ENCODE measurements at places on chromosomes 4 and X.

- no peak for DNase-seq
These were observed 13.8 kb downstream of the PCDH10 start for GRCh38 chr4:133162941-133163340.

- no peak for DNase-seq
These were observed 30.1 kb upstream of the TMEM154 start for GRCh38 chr4:152709675-152710438.

- DNase-seq, result no peak
These were observed 204.7 kb upstream of the STK26 start for GRCh38 chrX:131818297-131818936.

DNA sequence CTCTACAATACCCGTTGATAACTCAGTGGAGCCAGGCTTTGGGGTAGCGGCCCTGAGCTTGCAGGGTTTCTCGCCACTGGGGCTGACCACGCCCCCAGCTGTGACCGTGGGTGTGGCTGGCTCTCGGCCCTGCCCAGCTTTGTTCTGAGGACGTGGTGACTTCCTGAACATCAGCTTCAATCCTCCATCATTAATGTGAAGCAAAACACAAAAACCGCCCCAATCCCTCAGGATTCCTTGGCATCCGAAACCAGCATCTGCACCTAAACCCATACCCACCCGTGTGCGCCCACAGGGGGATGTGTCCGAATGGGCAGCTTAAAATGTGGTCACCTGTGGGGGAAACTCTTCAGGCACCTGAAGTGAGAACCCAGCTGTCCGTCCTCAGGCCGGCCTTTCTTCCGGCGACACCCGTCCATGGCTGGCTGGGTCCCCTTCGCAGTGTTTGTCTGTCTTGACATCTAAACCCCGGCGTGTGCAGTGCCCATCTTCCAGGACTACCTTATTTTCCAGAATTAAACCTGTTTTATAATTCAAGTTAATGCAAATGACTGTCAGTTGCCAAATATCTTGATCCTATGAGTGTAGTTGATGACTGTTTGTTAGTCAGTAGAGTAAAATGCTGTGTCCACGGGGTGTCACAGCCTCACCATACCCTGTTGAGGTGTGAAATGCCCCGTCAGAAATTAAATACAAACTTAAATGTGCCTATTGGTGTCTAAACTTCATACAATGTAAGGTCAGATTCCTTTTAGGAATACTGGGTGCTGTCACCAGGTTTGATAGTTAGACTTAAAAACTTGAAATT is 27.3 kb downstream of the NELFA start:
- no peak for DNase-seq

DNA sequence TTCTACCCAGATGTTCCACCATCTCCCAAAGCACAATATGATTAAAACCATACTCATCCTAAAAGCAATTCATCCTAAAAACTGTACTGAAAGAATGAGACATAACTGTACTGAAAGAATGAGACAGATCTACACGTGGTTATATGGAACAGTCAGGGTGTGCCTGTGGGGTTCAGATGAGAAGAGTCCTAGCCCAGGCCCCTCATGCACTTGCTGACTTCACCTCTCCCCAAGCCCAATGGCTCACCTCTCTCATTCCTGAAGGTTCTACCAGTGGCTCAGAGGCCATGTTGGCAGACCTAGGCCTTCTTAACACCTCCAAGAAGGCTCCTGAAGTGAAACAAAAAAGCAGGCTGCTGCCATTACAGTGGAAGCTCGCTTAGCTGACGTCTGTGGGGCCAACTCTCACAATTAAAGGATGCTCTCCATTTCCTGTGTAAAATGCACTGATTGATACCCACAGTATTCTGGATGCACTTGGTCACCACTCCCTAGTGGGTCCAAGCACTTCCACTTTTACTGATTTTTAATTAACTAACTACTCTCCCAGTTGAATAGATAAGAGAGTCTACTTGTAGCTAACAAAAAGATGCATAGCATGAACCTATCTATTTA is 3.8 kb downstream of the PLAC1 start:
- DNase-seq, result no peak

DNA sequence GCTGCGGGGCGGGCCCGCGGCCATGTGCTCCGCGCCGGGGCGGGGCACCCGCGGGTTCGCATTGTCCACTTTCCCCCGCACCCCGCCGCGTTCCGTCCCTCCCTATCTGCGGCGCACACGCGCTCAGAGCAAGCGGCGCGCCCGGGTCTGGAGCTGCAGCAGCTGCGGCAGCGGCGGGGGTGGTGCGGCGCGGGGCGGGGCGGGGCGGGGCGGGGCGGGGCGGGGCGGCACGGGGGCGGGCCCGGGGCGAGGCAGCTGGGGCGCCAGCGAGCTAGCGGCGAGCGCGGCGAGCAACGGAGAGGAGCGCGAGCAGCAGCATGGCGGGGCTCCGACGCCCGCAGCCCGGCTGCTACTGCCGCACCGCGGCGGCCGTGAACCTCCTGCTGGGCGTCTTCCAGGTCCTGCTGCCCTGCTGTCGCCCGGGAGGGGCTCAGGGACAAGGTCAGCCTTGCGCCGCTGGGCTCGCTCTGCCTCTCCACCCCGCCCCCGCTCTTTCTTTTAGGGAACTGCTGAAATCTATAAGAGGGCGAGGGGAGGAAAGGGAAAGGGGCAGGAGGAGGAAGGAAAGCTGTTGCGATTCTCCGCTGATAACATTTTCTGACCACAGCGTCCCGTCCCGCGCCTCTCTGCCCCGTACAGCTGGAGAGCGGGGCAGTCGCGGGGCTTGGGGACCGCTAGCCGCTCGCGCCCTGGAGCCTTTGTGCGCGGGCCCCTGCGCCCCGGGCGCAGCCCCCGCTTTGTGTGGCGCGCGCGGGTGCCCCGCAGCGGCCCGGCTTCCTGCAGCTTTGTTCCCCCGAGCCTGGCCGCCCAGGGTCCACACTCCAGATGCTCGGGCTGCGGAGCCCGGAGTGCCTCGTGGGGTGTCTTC is at the start of gene TMEM131L:
TSS of gene TMEM131L (plus strand) at position 280 of the 868 bp plus-strand sequence. CDS start at position 318, 38 bp downstream.
- no peak for DNase-seq

- DNase-seq, result no peak
These were observed 108.7 kb upstream of the PAK3 start for GRCh38 chrX:110987292-110987691.

- no peak for DNase-seq
These were observed 6.4 kb upstream of the SCML2 start for GRCh38 chrX:18360867-18361266.

GRCh38 chr4:108492816-108493595 is 127.4 kb upstream of the RPL34 start:
- no peak for DNase-seq

- DNase-seq, result no peak
These were observed 67.2 kb upstream of the IBSP start for GRCh38 chr4:87732033-87732765.

GRCh38 chr4:169727616-169728015 is 30.1 kb downstream of the HPF1 start:
- no peak for DNase-seq

DNA sequence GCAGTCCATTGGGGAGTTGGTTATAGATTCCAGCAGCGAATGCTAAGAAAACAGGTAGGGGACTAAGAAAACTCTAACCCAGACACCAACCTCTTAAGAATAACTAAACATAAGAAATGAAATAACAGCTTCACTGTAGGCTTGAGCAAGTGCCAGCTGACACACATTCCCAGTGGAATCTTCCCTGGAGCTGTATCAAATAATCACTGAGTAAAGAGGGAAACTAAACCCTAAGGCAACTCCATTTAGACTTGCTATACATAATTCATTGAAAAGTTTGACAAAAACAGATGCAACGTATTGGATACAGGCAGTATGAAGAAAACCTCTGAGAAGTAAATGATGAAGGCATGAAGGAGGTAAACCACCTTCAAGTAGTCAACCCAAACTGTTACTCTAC is 293.5 kb downstream of the OPHN1 start:
- DNase-seq, result no peak

GRCh38 chrX:121876305-121876704 is 828.9 kb downstream of the GLUD2 start:
- no peak for DNase-seq

- no peak for DNase-seq
These were observed 240.1 kb upstream of the NOCT start for GRCh38 chr4:138775489-138775888.

GRCh38 chr4:156677131-156677531 is 294.5 kb downstream of the PDGFC start:
- peak; percentile 43 for DNase-seq

DNA sequence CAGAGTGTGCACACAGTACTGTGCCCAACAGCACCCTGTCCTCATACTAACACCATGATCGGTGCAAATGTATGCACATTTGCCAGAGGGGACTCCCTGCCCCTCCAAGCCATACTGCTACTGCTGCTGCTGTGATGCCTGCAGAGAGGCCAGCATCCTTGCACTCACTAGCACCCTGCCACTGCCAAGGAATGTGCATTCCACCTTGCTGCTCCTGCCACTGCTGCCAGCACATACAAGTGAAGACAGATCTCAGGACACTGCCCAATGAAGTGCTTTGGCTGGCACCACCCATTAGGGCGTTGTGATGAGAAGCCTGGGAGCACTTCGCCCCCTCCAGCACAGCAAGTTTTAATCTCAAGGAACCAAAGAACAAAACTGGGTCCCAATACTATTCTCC is 146.3 kb upstream of the DMD start:
- DNase-seq, result no peak

GRCh38 chr4:52248820-52249219 is 197.7 kb downstream of the SPATA18 start:
- no peak for DNase-seq

DNA sequence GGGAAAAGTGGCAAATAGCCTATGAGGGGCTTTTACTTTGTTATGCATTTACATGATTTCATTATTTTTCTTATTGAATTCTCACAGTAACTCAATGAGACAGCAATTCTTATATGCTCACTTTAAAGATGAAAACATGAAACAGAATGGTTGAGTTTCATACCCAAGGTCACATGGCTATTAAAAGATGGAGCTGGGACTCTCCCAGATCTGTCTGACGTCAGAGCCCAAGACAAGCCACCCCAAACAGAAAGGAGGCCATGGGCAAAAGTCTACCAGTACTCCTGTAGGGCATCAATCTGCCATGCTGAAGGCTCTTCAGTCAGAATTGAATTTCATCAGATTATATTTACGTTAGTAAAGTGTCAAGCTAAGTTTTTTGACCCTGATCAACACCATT is 13.2 kb downstream of the HSD17B11 start:
- no peak for DNase-seq

GRCh38 chr4:185238750-185239149 is 29.4 kb downstream of the SNX25 start:
- DNase-seq, result no peak

DNA sequence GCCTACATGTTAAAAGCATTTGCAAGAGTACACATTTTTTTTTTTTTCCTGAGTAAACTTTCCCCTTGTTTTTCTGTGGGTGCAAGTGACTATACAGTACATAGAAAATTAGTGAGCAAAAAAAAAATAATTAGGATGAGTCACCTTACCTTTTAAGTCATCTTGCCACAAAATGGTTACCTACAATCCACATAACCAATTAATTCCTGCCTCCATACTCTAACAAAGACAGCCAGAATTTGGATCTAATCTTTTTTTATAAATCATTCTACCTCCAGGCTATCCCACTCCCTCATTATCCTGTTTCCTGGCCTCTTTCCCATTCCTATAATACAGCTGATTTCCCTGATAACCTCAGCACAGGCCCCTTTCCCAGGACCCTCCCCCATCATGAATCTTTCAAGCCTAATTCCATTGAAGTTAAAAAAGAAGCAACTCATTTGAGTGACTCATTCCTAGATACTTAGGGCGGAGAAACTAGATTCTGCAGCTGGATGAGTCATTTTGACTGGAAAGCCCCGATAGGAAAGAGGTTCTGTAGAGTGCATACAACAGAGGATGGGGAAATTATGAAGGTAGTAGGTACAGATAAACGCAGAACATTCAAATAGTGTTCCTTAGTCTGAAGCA is 128.2 kb downstream of the C4orf51 start:
- no peak for DNase-seq

DNA sequence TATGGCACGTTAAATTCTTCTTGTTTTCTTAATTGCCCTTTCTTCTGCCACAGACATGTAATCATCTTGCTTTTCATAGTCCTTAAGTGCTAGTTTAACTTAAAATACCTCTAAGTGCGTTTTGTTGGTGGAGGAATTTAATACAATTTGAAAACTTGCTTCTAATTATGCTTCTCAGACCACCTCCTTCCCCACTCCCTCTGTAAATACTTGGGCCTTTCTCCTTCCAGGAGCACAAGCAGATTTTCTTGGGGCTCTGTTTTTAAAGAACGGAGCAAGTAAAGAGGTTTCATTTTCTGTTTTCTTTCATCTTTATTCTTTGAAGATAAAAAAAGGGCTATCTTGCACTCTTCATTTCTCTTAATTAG is 559 bp upstream of the PCDH18 start:
- DNase-seq, result no peak

GRCh38 chr4:48235050-48235449 is 34.6 kb downstream of the TEC start:
- DNase-seq, result no peak

GRCh38 chrX:39724544-39724943 is 373.2 kb downstream of the BCOR start:
- no peak for DNase-seq

DNA sequence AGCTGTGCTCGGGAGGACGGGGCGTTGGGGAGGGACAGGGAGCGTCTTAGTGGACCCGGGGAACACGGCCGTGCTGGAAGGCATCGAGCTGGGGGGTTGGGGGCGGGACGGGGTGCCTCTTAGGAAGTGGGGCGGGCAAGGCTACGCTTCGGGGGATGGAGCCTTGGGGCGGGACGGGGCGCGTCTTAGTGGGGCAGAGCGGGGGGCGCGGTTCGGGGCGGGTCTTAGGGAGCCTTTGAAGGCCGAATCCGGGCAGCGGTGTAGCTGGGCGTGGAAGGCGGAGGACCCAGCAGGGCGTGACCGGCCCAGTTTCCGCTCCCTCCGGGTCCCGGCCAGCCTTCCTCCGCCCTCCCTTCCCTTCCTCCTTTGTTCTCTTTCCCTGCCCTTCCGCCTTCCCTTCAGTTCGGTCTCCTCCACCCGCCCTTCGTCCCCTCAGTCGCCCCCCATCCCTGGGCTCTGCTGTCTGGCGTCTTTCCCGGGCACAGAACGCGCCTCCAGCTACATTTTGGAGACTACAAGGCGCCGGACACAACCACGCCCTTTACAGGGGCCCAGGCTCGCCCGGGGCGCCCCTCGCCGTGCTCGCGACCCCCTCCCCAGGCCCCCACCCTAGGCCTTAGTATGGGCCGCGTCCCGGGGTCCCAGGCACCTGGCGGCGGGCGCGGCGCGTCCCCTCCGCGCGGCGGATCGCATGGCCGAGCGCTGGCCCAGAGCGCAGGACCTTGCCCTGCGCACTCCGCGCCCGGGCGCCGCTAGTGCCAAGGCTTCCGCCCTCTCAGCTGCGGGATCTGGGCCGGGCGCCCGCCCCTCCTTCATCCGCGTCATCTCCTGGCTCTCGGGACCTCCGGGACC is at the start of gene ARSD:
TSS of gene ARSD (minus strand) at position 757 of the 852 bp plus-strand sequence. CDS start at position 693, 64 bp downstream.
- DNase-seq, result no peak

GRCh38 chrX:136030303-136031191 is 45.3 kb downstream of the SLC9A6 start:
- no peak for DNase-seq

DNA sequence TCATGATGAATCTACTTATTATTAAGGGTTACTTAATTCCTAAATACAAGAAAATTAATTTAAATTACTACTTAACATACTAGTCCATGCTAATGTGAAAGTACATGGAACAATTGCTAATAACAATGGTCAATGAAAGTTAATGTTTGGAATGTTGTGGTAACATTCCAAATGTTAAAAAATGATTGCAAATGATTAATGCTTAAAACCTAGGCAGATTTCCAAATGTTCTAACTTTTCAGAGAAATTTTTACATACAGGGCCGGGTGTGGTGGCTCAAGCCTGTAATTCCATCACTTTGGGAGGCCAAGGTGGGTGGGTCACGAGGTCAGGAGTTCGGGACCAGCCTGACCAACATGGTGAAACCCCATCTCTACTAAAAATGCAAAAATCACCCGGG is 1851.3 kb upstream of the PCDH7 start:
- no peak for DNase-seq

All from NCI-H1694 (cell line).